GM23248 (cell line): ENCODE measurements at places on chromosomes 5 and 9.
A peak's percentile ranks its signal among the peaks of the same experiment; 100 is the strongest.

DNA sequence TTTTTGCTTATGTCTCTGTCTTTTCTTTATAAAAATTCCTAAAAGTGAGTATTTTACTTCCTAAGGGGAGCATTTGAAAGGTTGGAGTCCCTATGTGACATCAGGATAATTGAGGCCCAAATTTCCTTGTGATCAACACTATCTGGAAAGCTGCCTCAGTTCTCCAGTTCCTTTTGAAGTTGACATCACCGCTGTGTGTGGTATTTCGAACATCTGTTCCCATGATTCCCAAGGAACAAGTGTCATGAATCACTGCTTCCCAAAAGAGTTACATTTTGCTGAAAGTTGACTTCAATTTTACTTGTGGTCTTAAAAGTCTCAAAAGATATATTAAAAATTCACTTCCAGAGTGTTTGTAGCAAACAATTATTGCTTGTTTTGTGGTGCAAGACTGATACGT, 452.1 kb upstream of the RGMB start:
- DNase-seq, result no peak

DNA sequence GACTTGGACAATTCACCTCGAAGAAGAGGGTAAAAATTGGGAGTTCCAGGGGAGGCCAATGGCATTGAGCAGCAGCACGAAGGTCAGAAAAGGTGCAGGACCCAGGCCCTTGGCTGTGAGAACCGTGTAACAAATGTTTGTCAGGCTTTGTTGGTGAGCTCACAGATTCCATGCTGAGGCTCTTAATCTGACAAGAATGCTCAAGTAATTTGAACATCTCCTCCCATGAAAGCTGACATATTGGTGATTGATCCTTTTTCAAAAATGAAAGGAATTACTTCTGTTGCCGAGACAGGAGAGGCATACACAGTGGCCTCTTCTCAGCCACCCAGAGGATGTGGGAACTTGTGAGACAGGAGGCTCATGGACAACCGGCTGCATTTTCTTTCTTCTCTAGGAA, 11.6 kb downstream of the RAI14 start:
- DNase-seq, result no peak

GRCh38 chr5:146624179-146624578, 108.2 kb upstream of the GPR151 start:
- DNase-seq, result no peak

GRCh38 chr9:37471942-37472684, 6.9 kb upstream of the ZBTB5 start:
- peak; percentile 91 for DNase-seq

DNA sequence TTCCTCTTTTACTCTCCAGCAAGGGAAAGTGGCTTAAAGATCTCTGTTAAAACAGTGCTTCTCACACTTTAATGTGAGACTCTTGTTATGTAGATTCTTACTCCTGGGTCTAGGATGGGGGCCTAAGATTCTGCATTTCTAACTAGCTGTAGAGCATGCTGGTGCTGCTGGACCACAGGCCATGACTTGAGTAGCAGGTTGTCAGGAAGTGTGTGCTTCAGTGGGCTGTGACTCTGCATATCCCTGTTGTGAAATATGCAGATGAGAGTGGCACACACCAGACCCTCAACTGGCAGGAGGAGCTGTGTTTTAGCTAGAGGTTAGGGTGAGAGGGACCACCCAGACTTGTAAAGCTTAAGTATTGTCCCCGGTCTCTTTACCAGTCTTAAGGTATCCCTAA, 191.1 kb upstream of the DMRT1 start:
- peak; percentile 31 for DNase-seq

DNA sequence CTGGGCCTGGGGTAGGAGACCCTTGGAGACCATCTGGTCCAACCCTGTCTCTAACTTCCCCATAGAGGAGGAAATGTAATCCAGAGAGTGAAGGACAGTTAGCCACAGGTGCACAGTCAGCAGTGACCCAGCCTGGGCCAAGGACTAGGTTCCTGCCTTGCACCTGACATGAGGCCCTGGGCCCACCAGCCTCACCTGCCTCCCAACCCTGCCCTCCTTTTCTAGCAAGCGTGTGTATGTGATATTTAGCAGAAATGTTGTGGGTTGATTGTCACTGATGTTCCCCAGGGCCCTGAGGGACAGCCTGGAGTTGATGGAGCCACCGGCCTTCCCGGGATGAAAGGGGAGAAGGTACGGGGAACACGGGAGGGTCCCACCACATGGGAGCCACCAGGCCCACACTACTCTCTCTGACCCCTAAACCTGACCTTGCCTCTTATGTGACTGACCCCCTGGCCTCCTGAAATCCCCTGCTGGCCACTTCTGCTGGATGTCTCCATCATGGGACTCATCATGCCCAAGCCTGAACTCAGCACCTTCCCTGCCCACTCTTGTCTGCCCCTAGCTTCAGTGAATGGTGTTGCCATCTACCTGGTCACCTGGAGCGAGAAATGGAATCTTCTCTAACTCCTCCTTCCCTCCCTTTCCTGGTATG, 79.2 kb upstream of the TGFBR1 start:
- no peak for DNase-seq

DNA sequence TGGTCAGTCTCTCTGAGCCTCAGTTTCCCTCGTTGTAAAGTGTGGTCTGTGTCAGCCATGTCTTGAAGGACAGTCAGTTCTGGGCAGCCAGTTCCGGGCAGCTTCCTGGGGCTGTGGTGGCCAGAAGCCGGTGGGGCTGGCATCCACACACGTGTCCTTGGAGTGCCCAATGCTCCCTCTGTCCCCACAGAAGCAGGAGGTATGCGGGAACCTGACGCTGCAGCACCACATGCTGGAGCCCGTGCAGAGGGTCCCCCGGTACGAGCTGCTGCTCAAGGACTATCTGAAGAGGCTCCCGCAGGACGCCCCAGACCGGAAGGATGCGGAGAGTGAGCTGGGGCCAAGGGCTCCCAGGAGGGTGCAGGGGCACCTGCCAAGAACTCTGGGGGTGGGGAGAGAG, 48.4 kb upstream of the SUSD3 start:
- no peak for DNase-seq
